Activated CD4-positive, alpha-beta T cell treated with anti-CD3 and anti-CD28 coated beads for 36 hours (primary cell): ENCODE measurements at places on chromosomes 7 and 10. TPM values are rescaled to one million over a fixed set of nuclear protein-coding genes. Genes with fewer than 3 reads are reported as not detected.

DNA sequence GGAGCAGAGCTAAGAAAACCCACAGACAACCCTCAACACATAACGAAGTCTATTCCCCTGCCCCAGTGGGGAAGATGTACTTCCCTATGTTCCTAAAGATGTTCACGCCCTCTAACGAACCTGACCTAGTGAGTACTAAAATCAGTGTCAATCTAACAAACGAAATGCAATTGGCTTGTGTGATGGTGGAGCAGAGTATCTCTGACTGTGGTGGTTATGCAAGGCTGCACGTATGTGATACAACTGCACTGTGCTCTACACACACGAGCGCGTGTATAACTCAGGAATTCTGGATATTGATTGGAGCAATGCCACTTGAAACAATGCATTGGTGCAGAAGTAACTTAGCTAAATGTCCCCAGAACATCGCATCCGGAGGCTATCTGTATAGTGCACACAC lies 1.3 kb downstream of the ANKRD16 start:
- peak overlapping the region; percentile 90 for H3K4me3 ChIP-seq
- H3K36me3 ChIP-seq: peaks cover 28% of the 10 kb centered on the region
- H3K27me3 ChIP-seq: no peaks in the 10 kb centered on the region
- DNase-seq: no peak
- peaks cover 41% of the 10 kb centered on the region for H3K4me1 ChIP-seq

DNA sequence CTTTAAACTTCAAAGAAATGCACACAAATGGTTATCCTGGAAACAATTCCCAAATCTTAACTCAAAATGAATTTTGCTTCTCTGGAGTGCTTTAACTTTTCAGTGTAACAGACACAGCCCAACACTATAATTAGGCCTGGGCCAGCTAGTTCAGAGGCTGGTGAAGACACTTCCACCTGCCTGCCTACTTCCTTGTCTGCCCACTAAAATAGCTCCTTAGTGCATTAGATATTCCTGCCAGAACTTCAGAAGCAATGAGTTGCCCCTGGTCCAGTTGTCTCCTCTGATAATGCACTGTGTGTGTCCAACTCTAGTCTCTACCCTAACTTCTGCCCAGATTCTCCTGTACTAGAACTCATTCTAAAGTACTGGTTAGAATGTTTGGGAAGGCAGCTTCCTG lies 150.9 kb upstream of the PRSS58 start:
- H3K4me3 ChIP-seq: no peak overlapping the region
- no peak for DNase-seq
- H3K27ac ChIP-seq: no peak overlapping the region
- H3K4me1 ChIP-seq: peaks cover 2% of the 10 kb centered on the region

GRCh38 chr7:74480861-74481417 lies 27.2 kb downstream of the GTF2IRD1 start:
- H3K27me3 ChIP-seq: peaks cover 5% of the 10 kb centered on the region
- no peaks in the 10 kb centered on the region for H3K36me3 ChIP-seq
- H3K4me1 ChIP-seq: peaks cover 5% of the 10 kb centered on the region
- H3K4me3 ChIP-seq: no peak overlapping the region
- no peak overlapping the region for H3K27ac ChIP-seq

GRCh38 chr7:116957874-116958273 lies 4.6 kb downstream of the ST7 start:
- H3K27me3 ChIP-seq: no peaks in the 10 kb centered on the region
- H3K27ac ChIP-seq: no peak overlapping the region
- H3K4me3 ChIP-seq: no peak overlapping the region
- no peak for DNase-seq
- no peaks in the 10 kb centered on the region for H3K36me3 ChIP-seq
- peaks cover 33% of the 10 kb centered on the region for H3K4me1 ChIP-seq

GRCh38 chr7:101718363-101719122 lies 89.4 kb upstream of the MYL10 start:
- H3K36me3 ChIP-seq: no peaks in the 10 kb centered on the region
- H3K4me3 ChIP-seq: no peak overlapping the region
- no peak for DNase-seq
- no peak overlapping the region for H3K27ac ChIP-seq

- H3K27ac ChIP-seq: peak overlapping the region; percentile 38
- DNase-seq: no peak
- H3K27me3 ChIP-seq: no peaks in the 10 kb centered on the region
- H3K36me3 ChIP-seq: peaks cover 64% of the 10 kb centered on the region
- peaks cover 25% of the 10 kb centered on the region for H3K4me1 ChIP-seq
Observed at GRCh38 chr10:62095181-62096122, 173.2 kb downstream of the RTKN2 start.

DNA sequence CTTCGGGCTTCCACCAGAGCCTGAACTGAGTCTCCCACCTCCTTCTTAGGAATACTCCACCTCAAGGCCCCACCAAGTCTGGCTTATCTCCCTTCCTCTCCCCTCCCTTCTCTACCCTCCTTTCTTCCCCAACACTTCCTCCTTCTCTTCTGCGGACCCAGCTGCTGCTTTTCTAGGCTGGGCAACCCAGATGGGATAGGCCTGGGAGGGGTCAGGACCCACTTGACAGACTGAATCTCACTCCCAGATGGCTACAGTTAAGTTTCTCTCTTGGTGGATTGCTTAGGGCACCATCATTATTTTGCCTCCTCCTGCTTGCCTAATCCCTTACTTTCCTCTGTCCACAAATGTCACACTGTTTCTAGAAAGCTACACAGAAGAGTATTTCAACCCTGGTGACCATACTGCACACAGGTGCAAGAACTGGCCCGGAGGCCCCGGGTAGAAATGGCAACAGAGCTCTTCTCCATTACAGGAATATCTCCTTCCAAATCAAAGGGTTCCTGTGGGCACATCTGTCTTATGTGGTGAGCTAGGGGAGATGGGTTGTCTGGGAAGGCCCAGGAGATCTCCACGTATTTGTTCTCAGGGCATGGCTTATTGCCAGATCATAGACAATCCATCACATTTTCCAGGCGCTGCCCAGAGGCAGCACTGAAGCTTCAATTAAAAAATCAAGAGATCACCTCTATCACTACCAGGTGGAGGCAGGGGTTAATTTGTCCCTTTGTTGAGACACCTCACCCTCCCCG lies 5.1 kb upstream of the HOXA11 start:
- no peak for DNase-seq
- H3K27ac ChIP-seq: no peak overlapping the region
- no peak overlapping the region for H3K4me3 ChIP-seq
- no peaks in the 10 kb centered on the region for H3K36me3 ChIP-seq
- H3K4me1 ChIP-seq: peaks cover 38% of the 10 kb centered on the region
- peaks cover 86% of the 10 kb centered on the region for H3K27me3 ChIP-seq

DNA sequence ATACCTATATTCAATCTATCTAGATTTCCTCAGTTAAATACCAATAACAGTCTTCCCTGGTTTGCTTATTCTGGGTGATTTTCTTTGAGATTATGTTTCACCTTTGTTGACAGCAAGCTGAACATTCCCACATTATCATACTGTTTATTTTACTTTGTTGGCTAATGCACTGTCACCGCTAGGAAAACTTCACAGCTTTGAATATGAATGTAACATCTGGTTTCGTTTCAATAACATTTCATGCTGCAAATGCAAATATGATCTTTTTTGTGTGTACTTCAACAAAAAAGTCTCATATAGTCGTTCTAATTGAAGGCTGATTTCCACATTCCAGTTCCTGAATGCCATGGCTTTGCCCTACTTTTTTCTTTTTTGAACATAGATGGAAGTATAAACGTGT lies 946.3 kb upstream of the GHITM start:
- H3K27me3 ChIP-seq: no peaks in the 10 kb centered on the region
- no peak for DNase-seq
- H3K4me1 ChIP-seq: no peaks in the 10 kb centered on the region
- no peak overlapping the region for H3K4me3 ChIP-seq

DNA sequence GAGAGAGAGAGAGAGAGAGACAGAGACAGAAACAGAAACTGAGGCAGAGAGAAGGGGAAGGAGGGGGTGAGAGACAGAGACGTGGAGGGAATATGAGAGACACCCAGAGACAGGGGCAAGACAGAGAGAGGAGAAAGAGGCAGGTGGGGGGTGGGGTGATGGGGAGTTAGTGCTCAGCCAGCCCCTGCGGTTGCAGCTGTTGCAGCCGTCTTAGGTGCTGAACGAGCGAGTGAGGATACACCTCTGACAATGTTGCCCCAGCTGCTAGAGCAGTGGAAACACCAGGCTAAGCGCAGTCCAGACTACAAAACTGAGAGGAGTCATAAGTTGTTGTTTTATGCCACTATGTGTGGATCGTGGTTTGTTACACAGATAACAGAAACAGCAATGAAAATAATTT lies 328.2 kb upstream of the SHH start:
- DNase-seq: no peak
- no peaks in the 10 kb centered on the region for H3K4me1 ChIP-seq
- H3K4me3 ChIP-seq: no peak overlapping the region
- H3K27me3 ChIP-seq: peaks cover 5% of the 10 kb centered on the region
- H3K36me3 ChIP-seq: no peaks in the 10 kb centered on the region

DNA sequence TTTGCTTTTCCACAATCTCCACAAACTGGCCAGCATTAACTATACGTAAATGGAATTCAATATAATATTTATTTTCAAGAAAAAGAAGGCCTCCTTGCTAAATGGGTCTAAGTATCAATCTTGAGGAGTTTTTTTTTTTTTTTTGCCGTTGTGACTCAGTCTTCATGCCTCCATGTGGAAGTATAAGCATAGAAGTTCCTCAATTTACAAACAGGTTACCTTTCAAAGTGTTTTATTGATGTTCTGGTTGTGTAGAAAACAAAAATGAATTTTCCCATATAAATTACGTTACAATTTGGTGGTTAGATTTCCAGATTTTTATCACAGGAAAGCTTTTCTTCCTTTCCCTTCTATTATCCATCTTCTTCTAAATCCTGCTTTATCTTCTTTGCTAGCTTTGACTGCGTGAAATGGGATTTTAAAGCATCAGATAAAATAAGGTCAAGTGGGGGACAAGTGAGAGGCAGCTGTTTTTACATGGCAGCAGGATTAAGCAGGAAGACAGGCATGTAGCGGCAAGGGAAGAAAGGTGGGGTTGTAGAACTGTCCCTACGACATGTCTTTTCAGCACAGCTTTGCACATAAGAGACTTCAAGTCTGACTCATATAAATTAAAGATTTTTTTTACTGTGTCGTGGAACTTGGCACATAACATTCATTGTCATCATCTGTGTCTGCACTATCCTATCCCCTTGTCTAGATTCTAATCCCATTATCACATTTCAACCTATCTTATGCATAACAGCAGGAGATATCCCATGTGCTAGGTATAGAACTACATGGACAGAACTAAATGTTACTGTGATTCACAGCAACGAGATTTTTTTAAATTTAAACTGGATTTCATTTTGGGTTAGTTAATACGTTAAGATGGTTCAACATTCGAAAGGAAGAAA lies 135.3 kb upstream of the FAM3C start:
- H3K4me3 ChIP-seq: no peak overlapping the region
- no peak for DNase-seq
- peaks cover 17% of the 10 kb centered on the region for H3K4me1 ChIP-seq

GRCh38 chr10:71088054-71088453 lies 124.3 kb upstream of the UNC5B start:
- peaks cover 8% of the 10 kb centered on the region for H3K27me3 ChIP-seq
- H3K4me3 ChIP-seq: no peak overlapping the region
- no peak overlapping the region for H3K27ac ChIP-seq
- H3K36me3 ChIP-seq: no peaks in the 10 kb centered on the region
- no peak for DNase-seq

- H3K27ac ChIP-seq: no peak overlapping the region
- no peak for DNase-seq
- H3K27me3 ChIP-seq: no peaks in the 10 kb centered on the region
- H3K36me3 ChIP-seq: peaks cover 11% of the 10 kb centered on the region
Observed at GRCh38 chr10:60130130-60130579, 223.8 kb upstream of the CCDC6 start.

GRCh38 chr7:39979406-39980073 lies 29.5 kb downstream of the CDK13 start:
- peak; percentile 33 for DNase-seq
- H3K4me1 ChIP-seq: peaks cover 22% of the 10 kb centered on the region
- no peak overlapping the region for H3K27ac ChIP-seq

GRCh38 chr7:43204081-43204480 lies 91.6 kb downstream of the HECW1 start:
- H3K4me1 ChIP-seq: no peaks in the 10 kb centered on the region
- H3K4me3 ChIP-seq: no peak overlapping the region
- DNase-seq: no peak
- H3K27ac ChIP-seq: no peak overlapping the region
- H3K27me3 ChIP-seq: peaks cover 13% of the 10 kb centered on the region

DNA sequence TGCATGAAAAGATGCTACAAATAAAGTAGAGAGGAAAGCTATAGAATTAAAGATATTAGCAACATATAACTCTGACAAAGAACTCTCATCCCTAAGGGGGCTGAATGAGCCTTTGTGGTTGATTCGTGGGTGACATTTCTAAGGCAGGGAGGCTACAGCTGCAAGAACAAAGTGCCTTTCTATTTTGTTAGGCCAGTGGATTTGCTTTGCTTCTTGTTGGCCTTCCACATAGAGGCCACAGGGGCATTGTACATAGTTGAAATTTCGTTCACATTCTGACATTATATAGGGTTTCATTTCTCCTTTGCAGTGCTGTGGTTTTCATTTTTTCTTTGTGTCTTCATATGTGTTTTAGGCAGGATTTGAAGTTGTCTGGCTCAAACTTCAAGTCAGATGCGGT lies 819.2 kb upstream of the C7orf33 start:
- H3K4me1 ChIP-seq: no peaks in the 10 kb centered on the region
- DNase-seq: no peak
- H3K4me3 ChIP-seq: no peak overlapping the region
- no peak overlapping the region for H3K27ac ChIP-seq
- no peaks in the 10 kb centered on the region for H3K27me3 ChIP-seq

GRCh38 chr7:81264116-81264515 lies 345.3 kb upstream of the SEMA3C start:
- H3K36me3 ChIP-seq: no peaks in the 10 kb centered on the region
- no peaks in the 10 kb centered on the region for H3K4me1 ChIP-seq
- no peak overlapping the region for H3K4me3 ChIP-seq
- no peak overlapping the region for H3K27ac ChIP-seq
- H3K27me3 ChIP-seq: no peaks in the 10 kb centered on the region

DNA sequence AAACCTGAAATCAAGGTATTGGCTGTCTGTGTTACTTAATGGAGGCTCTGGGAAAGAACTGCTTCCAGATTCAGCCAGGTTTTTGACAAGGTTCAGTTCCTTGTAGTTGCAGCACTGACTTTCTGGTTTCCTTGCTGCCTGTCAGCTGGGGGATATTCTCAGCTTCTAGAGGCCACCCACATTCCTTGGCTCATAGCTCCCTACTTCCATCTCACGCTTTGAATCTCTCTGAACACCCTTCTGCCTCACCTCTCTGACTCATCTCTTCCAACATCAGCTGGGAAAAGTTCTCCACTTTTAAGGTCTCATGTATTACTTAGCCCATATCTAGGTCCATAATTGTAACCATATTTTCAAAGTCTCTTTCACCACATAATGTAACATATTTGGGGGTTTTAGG lies 22.9 kb upstream of the GPR22 start:
- H3K36me3 ChIP-seq: peaks cover 17% of the 10 kb centered on the region
- H3K4me1 ChIP-seq: peaks cover 13% of the 10 kb centered on the region
- no peak overlapping the region for H3K4me3 ChIP-seq
- H3K27me3 ChIP-seq: no peaks in the 10 kb centered on the region
- no peak overlapping the region for H3K27ac ChIP-seq
- DNase-seq: no peak

GRCh38 chr10:3775696-3776551 lies 9.1 kb downstream of the KLF6 start:
- H3K36me3 ChIP-seq: peaks cover 59% of the 10 kb centered on the region
- H3K4me3 ChIP-seq: peak overlapping the region; percentile 44
- peak overlapping the region; percentile 48 for H3K27ac ChIP-seq
- peak; percentile 34 for DNase-seq

The SEMA3C gene
- not detected for total RNA-seq

The TMEM106B gene
- total RNA-seq: 21.6 TPM

The ZNF212 gene
- 15.9 TPM for total RNA-seq

The CFAP46 gene
- 0.16 TPM for total RNA-seq

The LBX1 gene
- not detected for total RNA-seq

The FAM25C gene
- not detected for total RNA-seq

The AS3MT gene
- 1.1 TPM for total RNA-seq

The GJD4 gene
- not detected for total RNA-seq

The TRPV5 gene
- total RNA-seq: not detected

The ECD gene
- total RNA-seq: 50.7 TPM
